Stimulated activated CD8-positive, alpha-beta memory T cell treated with anti-CD3 and anti-CD28 coated beads, Interleukin-4, amount 100 ng/mL, for 24 hours (primary cell): ENCODE measurements at places on chromosomes 4 and X.

DNA sequence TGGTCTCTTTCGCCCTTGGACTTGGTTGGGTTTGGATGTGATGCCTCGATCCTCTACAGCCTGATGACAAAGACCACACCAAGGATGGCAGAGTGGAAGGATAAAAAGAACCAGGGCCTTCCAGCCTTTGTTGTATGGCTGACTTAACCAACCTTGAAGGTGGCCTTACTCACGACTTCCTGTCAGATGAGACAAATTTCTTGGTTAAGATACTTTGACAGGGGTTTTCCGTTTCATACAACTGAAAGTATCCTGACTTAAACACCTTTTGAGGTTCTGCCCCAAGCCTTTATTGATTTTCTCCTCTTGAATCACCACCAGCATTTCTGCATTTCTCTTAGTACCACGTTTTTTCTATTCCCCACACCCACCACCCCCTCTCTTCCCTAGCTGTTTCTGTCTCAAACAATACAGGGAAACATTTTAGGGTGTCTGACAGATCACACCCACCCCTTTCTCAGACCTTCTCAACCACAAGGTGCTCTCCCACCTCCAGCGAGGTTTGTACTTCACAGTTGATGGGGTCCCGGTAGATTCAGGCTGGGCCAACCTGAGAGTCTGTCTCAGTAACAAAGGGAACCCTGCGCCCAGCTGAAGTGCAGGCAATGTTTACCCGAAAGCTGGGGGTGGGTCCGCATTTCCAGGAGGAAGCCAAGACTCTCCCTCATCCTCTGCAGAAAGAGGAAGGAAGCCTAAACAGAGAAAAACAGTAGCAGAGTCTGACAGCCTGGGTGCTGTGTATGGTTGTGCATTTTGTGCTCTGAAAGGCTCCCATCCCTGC is 5.0 kb upstream of the TSPAN5 start:
- DNase-seq = peak; percentile 52

DNA sequence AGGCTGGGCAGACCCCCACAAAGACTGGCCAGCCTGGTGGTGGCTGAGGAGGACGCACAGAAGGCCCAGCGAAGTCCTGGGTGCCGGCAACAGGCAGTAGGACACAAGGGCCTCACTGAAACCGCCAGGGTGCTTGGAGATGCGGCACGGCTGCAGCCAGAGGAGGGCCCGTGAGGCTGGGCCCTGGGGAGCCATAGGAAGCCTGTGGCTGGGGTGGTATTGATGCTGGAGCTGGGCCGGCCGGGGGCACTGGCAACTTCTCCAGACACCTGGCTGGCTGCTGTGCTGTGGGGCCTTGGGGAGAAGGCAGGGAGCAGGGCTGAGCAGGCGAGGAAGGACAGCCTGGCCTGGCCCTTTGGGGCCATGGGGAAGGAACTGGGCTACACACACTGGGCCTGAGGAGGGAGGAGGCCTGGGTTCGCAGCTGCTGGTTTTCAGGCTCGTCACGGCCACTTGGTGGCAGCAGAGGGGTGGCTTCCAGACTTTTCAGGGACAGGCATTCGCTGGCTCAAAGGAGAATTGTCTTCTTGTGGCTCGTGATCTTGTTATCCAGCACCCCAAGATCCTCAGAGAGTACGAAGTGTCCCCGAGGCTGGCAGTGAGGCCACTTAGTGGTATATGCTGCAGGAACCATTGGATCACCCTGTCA is 37.2 kb downstream of the ATP2B3 start:
- DNase-seq = peak; percentile 29

DNA sequence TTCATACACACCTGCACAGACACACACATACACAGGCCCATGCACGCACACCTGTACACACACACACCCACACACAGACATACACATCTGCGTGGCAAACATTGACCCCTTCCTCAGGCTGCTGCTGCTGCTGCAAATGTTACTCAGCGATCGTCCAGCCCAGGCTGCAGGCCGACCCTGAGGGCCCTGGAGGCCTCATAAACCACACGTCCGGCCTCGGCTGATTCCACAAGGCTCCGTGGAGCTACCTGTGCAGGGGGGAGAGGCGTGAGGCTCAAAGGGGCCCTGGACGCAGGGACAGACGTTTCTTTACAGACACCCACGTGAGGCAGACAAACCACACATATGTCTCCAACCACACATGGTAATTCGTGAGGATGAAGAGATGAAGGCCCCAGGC is 53.9 kb upstream of the PPP2R3B start:
- DNase-seq = no peak

- DNase-seq = no peak
These were observed 18.9 kb upstream of the CXCL8 start for GRCh38 chr4:73721435-73721834.

DNA sequence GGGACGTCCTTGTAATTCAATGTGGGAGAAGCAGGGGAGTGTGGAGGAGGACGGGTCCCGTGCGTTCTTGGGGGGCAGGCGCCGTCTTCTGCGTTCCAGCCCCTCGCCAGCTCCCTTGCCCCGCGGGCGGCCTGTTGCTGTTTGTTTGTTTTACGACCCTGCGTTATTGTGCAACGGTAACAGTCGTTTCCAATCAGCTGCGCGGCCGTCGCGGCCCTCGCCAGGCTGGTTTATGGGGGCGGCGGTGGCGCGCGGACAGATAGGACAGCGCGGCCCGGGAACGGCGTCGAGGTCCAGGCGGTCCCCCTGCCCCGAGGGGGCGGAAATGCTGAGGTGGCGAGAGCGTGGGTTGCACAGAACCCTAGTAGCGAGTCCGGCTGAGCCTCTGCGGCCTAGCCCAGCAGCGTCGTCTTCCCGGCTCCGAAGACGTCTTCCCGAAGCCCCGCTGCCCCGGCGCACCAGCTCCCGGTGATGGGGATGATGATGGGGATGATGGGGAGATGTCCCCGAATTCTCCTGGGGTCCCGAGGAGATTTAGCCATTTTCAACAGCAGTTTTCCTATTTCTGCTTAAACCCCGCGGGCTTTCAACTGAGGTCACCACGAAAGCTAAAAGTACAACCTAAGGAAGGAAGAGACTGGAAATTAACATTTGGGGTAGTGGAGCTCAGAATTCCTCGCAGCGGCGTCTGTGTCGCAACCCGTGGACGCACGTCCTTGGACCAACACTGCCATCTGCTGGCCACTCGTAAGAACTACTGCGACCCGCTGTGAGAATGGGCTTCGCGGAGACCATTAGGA is 4.8 kb downstream of the PDGFRA start:
- DNase-seq = peak; percentile 50

DNA sequence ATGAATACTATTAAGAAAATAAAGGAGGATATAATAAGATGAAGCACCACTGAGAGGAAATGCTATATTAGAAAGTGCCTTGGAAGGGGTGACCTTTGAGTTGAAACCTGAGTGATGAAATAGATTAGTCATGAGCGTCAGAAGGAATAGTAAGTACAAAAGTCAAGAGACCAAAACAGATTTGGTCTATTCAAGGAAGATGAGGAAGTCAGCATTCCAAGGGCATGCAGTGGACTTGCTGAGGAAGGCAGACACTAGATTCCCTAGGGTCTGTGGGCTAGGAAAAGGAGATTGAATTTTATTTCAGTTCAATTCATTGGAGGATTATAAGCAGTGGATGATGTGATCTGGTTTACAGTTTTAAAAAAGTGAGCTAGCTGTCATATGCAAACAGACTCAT is 73.0 kb upstream of the WDFY3 start:
- DNase-seq = no peak

DNA sequence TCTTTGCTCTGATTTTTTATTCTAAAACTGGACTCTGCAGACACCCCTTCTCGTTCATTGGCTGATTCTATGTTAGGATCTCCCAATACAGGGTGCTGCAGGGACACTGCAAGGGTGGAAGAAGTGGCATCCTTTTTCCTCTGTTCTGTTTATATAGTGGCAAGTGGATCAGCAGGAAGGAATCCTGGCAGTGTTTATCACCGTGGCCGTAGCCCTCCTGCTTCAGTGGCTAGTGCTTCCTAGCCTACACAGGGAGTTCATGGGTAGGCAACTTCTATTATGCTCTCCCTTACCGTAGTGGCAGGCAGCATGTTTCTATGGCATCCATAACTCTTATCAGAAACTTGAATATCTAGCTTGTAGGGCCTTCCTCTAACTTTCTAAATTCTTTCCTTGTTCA is 6.4 kb upstream of the AP1AR start:
- DNase-seq = no peak

DNA sequence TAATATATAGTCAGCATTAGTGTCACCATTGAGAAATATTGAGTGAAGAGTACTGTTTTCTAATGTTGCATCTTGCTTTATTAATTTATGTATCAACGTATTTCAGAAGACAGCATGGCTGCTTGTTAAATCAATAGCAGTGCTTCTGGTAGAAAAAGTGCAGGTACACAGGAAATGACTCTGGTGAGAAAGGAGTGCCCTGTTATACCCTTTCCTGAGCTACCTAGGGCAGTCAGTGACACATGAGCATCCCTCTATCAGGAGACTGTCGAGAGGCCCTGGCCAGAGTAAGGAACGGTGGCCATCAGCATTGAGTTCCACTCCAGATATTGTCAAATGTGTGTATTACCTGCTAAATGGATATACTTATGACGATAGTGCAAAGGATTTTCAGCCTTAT is 42.1 kb downstream of the SCML1 start:
- DNase-seq = no peak

- DNase-seq = no peak
These were observed 271.5 kb downstream of the NR3C2 start for GRCh38 chr4:148170408-148171365.

DNA sequence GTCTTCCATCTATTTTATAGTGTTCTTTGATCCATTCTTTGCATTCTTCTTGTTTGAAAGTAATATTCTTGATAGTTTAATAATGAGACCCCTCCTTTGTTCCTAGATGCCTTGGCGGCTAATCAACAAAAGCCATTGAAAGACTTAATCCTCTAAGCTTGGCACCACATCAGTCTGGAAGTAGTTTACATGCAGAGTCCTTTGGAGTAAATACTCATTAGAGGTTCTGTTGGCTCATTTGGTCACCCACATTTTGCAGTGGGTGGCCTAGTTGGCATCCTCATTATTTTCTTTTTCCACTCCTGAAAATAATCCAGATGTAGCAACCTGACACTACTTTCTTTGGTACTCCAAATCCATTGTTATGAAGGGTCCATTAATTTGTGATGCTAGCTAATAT is 64.5 kb downstream of the DKK2 start:
- DNase-seq = no peak

DNA sequence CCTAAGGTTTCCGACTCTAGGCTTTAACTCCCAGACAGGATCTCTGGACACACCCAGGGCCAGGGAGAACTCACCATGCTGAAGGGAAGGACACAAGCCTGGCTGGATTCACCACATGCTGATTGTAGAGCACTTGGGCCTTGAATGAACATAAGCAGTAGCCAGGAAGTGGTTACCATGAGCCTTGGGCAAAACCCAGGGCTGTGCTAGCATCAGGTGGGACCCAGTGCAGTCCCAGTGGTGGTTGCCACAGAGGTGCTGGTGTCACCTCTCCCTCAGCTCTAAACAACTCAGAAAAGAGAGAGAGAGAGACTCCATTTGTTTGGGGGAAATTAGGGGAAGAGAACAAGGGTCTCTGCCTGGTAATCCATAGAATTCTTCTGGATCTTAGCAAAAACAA is 77.0 kb downstream of the KLHL13 start:
- no peak for DNase-seq

GRCh38 chr4:87120411-87121162 is 99.8 kb downstream of the KLHL8 start:
- no peak for DNase-seq

DNA sequence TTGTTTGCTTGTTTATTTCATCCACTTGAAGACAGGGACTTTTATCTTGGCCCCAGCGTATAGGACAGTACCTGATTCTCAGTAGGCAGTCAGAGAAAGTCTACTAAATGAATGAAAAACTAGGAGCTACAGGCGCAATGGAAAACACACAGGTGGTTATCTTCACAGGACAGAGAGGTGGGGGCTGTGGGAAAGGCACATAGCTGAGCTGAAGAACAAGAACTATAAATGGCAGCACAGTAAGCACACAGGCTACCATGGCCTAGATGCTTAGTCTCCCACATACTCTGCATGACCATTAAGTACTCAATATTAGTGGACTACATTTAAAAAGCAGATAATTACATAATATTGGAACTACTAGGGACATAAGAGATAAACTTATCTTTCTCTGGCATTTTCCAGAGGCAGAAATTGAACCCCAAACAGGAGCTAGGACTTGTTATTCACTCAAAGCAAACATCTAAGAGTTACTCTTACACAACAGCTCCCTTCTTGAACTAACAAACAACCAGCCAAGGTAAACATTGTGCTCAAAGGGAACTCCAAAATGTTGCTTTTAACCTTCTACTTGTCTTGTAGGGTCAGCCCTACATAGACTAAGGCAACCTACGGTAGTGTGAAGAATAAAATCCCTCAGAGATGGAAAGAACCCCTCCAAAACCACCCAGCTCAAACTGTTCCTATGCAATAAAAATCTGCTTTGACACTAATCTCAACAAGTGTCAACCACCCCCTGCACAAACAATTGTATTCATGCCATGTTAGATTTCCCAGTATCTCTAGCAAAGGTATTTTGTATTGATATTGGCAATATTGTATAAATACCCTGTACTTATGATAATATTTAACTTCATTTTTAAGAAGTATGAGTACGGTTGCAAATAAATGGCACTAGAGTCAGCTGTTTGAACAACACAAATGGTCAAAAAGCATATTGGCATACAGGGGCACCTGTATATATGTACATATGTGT is 593.6 kb downstream of the KLHL13 start:
- DNase-seq = no peak

DNA sequence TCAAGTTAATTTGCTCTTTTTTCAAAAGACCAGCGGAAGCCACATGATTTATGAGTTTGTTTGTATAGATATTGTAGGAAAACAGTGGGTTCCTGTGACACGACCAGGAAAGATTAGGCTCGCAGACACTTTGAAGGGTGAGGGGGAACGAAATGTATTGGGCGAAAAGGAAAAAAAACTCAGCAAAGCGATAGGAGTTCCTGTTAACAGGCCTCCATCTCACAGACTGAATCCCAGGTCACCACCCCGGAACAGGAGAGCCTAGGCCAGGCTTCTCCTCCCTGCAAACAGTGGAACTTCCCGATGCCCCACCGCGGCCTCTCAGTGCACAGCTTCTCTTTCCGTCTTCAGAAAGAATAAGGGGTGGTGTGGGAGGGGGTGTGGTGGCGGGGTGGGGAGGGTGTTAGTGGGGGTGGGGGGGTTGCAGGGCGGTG is 181.8 kb upstream of the GPRIN3 start:
- no peak for DNase-seq

DNA sequence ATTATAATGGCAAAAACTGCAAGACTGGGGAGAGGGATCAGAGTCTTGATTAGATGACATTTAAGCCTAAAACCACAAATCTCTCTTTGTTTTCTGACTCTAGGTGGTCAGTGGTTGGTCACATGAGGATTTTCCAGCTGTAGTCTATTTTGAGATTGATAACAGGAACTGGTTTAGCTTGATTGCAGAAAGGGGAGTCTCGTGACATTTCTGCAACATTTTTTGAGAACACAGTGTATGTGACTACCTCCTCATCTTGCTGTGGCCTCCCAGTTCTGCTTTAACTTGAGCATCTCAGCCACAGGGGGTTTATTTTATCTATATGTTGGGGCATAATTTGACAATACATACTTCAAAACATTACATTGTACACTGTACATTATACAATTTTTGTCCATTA is 726.4 kb upstream of the MAGEB2 start:
- DNase-seq = no peak

- DNase-seq = no peak
These were observed 458.7 kb downstream of the NAF1 start for GRCh38 chr4:162707962-162708361.
